HCT116 (cell line): ENCODE measurements at places on chromosomes 6 and 20.

DNA sequence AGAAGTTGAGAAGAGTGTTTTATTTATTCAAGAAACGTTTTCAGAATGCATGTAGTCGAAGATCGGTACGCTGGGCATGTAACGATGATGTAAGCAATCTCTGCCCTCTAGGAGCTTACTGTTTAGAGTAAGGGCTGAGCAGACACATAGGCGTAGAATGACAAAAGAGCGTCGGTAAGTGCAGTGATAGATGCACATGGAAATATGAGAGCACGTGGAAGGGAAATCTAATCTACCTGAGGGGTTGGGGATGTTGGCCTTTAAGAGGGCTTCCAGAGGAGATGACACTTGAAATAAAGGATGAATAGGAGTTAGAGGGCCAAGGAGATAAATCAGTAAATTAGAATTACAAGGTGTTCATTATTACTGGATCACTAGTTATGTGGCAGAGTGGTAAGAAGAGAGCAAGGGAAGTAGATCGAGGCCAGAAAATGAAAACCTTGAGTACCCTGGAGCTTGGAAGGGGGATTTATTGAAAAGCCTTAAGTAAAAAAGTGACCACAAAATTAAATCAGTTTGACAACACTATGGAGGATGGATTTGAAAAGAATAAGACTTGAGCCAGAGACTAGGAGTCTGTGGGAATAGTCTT, 782 bp downstream of the TRMT11 start:
- DNase-seq: peak; percentile 21

DNA sequence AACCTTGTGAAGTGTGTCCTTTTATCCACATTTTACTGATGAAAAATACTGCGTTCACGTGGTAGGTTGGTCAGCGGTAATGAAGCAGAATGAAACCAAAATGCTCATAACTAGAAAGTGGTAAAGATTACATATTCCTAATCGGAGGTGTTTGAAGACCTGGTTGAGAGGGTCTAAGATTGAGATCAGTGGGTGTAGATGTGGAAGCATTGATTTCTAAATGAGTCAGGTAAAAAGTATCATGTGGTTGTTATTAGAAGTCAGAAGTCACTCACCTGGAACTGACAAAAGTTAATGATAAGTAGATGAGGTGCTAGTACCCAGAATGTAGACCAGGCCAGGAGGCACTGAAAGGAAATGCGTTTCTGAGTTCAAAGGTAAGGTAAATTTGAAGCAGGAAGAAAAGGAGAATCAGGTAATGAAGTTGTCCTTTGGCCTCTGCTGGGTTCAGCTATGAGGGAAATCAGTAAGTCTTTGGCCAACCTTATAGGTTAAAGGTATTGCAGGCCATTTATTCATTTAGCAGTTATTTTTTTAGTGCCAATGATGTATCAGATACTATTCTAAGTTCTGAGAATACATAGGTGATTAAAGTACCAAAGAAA, 31.2 kb downstream of the FAM83B start:
- DNase-seq: no peak

DNA sequence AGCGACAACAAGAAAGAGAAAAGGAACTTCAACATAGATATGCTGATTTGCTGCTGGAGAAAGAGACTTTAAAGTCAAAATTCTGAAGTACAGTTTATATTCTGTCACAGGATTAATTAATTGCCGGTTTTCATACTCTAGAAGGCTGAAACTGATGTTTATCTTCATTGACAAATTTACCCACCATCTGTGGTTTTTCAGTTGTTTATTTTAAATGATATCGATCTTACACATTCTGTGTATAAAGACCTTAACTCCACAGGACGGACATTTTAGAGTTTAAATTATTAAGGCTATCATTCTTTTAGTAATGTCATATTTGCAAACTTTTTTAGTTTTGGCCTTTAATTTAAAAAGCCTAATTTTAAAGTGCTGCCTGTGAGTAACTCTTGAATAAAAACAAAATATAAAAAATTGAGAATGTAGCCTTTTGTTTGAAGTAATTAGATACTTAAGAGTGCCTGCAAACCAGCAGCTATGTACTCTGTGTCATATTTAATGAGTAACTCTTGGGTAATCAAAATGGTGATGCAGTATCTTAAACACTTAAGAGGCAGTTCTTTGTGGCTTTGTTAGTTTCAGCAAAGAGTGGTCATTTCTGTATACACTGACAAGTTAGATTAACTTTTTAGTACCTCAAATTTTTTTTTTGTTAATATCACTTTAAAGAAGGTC, 59.3 kb downstream of the CDC5L start:
- DNase-seq: no peak

GRCh38 chr20:5100684-5101347, 18.9 kb downstream of the PCNA start:
- peak; percentile 39 for DNase-seq

DNA sequence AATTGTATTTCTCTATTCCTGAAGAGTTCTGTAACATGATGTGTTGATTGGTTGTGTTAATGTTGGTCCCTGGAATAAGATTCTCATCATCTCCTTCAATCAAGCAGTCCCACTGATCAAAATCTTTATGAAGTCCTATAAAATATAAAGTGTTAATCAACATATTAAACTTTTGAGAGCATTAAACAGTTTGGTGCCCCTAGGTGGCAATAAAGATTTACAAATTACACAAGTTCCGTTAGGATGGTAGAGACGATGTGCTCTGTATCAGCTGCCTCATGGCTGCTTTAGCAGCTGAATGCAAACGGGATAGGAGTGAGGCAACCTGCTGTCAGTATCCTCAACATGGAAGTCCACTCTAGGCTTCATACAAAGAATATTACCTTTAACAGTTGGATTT, 16.9 kb downstream of the TDRD6 start:
- peak; percentile 44 for DNase-seq

DNA sequence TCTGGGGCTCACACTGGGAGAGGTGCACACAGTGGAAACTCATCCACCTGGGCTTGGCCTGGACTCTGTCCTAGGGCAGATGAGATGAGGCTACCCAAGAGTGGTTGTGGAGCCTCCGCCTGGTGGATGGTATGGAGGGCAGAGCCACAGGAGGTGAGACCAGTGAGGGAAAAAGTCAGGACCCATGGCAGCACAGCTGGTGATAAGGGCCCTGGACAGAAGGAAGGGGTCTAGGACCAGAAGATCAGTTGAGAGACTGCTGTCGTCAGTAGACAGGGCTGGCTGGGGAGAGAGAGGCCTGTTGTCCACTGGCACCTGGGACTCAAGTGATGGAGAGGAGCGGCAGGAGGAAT, 29.8 kb downstream of the PLCG1 start:
- DNase-seq: no peak

- DNase-seq: no peak
Observed at GRCh38 chr6:45717715-45718114, 297.9 kb downstream of the CLIC5 start.

DNA sequence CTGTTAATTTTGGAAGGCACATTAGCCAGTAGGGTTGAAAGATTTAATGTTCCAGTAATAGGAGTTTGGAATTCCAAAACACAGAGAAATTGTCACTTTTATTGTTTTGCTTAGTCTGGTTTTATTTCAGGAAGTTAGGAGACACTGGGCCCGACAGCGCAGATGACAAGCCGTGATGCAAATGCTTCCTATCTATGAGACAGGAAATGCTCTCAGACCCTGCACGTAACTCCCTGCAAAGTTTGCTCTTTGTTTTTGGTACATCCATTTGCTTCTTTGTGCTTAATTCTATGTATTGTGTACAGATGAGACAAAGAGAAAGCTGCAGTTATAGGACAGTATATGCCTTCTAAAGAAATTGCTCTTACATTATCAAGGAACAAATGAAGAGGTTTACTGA, 201.6 kb upstream of the SGK1 start:
- no peak for DNase-seq

GRCh38 chr6:33827546-33828451, 24.0 kb upstream of the MLN start:
- DNase-seq: no peak

DNA sequence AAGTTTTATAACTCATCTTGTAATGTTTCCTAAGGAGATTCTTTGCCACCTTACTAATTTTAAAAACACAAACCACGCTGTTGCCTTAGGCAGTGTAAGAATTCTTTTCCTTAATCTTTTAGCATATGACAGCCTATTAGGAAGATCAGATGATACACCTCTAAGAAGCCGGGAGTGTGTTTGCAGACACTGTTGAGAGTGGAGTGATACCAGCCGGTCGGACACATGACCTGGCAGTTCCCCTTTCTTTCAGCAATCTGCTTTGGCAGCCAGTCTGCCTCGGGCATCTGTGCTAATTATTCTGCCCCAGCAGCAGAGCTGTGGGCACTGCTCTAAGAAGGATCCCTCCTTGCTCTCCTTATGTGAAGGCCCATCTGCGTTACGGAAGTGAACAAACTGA, 50.9 kb downstream of the PLCB4 start:
- DNase-seq: no peak

GRCh38 chr6:143176090-143177021, 115.7 kb downstream of the AIG1 start:
- DNase-seq: peak; percentile 19

DNA sequence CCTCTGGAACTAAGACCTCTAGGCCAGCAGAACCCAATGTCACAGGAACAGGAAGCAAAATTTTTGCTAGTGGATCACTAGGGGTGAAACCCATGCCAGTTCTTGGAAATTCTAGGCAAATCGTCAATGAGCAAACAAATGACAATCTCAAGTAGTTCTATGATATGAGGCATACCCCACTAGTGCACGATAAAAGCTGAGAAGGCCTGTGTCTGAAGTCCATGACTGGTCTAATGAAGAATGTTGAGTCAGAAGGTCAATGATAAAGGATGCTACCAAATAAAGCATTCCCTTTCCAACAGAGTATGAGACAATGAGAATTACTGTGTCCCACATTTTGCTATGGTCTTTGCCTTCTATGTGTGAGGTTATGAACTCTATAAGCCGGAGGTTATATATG, 149.4 kb upstream of the NOX3 start:
- no peak for DNase-seq

GRCh38 chr6:17877895-17878440, 109.5 kb downstream of the KIF13A start:
- DNase-seq: no peak

- DNase-seq: no peak
Observed at GRCh38 chr6:119303164-119303887, 46.2 kb downstream of the MAN1A1 start.

DNA sequence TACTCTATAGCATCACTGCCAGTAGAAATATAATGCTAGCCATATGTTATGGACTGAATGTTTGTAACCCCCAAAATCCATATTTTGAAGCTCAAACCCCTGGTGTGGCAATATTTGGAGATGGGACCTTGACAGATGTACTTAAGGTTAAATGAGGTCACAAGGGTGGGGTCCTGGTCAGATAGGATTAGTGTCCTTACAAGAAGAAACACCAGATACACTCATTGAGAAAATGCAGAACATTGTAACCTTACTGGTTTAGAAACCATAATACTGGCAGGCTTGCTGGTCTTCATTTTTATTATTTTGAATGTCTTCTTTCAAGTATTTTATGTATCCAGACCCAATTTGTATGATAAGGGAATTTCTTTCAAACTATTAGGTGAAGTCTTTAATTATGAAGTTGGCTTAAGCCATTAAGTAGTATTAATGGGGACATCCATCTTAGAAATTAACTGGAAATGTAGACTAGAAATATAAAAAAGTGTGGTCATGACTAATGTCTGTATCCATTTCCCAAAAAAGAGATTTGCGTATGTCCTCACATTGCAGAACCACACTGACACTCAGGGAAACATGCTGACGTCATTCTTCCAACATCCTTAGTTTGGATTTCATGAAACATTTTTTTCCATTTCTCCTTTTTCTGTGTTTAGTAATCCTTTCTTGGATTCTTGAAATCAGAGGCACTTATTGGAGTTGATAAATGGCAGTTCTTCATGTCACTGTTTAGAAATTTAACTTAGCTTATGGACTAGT, 32.4 kb downstream of the SLC16A10 start:
- DNase-seq: no peak

- DNase-seq: no peak
Observed at GRCh38 chr6:113709936-113710509, 147.1 kb upstream of the MARCKS start.

GRCh38 chr6:40545954-40546353, 41.2 kb downstream of the LRFN2 start:
- no peak for DNase-seq

GRCh38 chr20:14634665-14635064, 297.3 kb upstream of the FLRT3 start:
- DNase-seq: no peak

DNA sequence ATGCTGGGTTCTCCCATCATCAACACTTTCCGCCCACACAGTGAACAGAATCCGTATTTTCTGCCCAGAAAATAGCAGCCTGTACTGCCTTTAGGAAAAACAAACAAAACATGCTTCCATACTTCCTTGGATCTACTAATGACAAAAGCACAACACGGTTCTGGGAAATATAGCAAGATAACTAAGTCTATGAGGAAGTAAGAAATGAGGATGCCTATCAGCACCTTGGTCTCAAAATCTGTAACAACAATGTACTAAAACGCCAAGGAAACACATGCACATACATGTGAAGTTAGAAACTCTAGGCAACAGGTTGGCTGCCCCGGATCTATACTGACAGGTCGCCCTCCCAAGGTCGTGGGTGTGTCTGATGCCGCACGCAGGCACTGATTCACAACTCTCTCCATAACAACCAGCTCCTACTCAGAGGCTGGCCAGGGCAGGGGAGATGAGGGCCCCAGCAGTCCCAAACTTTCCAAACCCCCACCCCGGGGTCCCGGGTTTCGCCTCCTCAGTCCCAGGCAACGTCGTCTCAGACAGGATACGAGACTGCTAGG, 710 bp downstream of the BTBD9 start:
- DNase-seq: peak; percentile 3

DNA sequence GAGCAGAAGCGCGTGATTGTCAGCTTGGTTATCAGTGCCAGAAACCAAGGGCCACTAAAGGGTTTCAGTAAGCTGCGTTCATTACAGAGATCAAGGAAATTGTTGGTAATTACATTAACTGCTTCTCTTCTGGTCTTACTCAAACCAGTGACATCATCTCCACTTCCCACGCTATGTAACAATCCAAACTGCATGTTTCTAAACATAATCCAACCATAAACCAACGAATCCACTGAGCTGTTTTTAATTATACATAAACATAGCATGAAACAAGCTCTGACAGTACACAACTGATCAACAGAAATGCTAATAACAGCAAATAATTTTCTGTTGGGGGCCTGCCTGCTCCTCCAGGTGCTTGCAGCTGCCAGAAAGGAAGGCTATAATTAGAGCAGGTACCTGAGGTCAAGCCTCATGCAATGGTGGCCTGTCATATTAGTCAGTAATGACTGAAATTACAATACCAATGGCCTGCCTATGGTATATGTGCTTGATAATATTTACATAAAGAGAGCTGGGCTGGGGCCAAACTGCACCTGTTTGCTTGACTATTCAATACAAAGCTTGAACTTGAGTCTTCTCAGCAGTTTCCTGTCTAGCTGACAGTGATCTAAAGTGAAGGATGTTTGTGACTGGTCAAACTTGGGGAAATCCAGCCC, 40.1 kb downstream of the ILRUN start:
- DNase-seq: no peak

- DNase-seq: no peak
Observed at GRCh38 chr6:112427499-112427898, 80.4 kb downstream of the RFPL4B start.

GRCh38 chr20:31968291-31969126, 558 bp downstream of the XKR7 start:
- no peak for DNase-seq
